Stimulated activated CD4-positive, alpha-beta T cell treated with anti-CD3 and anti-CD28 coated beads, Interleukin-12 subunit alpha, Interleukin-12 subunit beta, amount 100 ng/mL, for 48 hours (primary cell): ENCODE measurements at places on chromosomes 2 and 18.

DNA sequence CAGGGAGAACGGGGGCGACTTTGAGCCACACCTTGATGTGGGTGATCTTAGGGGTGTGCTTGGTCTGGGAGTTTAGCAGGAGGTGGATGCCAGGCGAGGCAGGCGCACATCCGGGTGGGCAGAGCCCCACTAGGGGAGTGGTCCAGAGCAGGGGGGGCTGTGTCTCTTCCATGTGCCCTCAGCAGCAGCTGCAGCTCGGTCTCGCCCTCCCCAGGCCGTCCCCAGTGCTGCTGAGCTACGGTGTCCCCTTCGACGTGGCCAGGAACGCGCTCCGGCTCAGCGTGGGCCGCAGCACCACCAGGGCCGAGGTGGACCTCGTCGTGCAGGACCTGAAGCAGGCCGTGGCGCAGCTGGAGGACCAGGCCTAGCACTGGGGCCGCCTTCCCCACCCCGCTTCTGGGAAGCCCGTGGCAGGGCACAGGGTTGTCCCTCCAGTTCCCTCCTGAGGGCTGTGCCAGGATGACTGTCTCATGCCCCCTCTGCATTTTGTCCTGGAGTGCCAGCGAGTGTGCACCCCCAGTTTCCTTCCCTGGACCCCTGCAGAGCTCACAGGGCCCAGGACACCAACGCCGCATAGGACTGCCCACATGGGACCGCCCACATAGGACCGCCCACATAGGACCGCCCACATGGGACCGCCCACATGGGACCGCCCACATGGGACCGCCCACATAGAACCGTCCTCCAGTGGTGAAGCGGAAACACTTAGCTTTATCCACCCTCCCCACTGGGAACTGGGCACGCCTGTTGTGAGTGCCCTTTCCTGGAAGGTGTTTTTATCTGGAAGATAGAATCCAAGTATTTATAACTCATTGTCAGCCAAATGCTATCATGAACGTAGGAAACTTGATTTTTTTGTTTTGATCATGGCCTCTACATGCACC, 1.9 kb upstream of the ESPNL start:
- no peak for DNase-seq

DNA sequence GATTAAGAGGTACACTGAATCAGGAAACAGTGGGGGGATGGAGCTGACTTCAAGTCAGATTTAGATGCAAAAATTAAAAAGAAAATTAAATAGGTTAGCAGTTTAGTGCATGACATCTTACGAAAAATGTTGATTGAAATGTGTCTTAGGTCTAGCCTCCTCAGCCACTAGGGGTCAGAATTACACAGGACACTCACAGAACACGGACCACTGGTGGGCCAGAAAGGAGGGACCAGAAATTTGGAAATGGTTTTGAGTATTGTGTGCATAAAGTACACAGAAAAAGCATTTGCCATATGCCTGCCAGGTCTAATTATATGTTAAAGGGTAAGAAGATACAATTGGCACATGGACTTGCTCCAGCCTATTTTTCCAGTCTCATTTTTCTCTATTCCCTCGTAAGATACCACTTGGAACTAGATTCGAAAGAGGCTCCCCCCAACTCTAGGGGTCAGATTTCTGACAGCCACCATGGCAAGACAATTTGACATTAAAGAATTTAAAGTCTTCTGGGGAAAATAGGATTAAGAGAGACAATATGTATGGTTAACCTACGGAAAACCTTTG, 550.2 kb upstream of the SETBP1 start:
- DNase-seq: no peak

- no peak for DNase-seq
Measured at GRCh38 chr2:158719403-158719802, 75.7 kb upstream of the DAPL1 start.

DNA sequence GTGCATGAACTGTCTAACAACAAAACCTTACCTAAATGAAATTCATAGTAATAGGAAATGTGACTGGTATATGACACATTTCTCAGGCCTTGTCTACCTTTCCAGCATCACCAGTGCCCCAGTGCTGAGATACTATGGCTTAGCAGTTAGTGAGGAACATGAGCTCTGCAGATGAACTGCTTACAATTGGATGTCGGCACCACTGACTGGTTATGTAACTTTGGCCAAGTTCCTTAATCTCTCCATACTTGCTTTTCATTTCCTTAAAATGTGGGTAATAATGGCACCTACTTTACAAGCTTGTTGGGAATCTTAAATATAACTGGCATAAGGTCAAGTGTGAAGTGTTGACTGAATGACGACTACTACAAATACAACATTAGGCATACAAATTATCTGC, 136.3 kb downstream of the OLA1 start:
- DNase-seq: no peak

DNA sequence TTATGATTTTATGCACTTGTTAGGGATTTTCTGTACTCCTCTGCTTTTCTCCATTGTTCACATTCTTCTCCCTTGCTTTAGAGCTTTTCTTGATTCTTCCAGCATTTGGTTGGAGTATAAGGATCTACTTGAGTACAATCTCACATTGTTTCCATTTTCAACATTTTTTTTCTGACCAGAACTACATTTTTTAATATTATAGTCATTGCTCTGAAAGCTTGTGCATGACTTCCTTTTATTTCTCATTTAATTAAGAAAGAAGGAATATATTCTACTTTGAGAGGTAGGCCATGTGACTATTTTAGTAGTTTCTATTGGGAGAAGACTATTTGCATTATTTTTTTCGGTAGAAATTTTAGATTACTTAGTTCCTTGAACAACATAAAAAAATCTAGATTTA, 200.4 kb downstream of the TMEM247 start:
- no peak for DNase-seq

DNA sequence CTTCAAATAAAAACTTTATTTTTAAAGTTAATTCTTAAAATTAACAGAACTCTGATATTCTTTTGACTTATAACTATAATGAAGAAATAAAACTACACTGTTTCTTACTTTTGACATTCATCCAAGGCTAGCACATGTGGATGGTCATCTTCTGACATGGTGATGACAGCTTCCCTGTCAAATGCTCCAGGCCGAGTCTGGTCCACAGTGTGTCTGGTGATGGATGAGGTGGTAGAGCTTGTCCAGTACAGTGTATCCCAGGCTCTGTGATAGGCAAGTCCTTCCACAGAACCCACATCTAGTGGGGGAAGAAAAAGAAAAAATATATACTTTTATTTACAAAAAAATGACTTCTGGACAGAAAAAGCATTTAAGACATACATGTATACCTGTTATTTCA, 1529.5 kb downstream of the LRP1B start:
- DNase-seq: no peak

- DNase-seq: no peak
Measured at GRCh38 chr2:105376789-105377240, 22.0 kb downstream of the FHL2 start.

GRCh38 chr2:177318613-177319012, 54.1 kb upstream of the NFE2L2 start:
- DNase-seq: no peak

- no peak for DNase-seq
Measured at GRCh38 chr2:165376571-165376975, 92.9 kb upstream of the CSRNP3 start.

DNA sequence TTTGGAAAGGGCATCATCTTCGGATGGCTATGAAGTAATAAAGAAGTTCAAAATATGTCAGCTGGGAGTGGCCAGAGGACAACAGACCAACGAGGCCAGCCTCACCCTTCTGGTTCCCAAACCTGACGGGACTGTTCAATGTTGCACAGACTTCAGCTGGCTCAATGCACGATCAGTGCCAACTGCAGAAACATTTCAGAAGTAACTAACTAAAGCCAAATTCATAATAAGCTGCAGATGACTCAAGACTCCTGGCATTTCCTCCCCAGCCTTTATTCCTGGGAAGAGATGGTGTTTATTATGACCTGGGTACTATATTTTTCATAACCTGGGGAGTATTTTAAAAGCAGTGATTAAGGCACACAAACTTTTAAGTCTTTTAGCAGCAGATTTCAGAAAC, 3.8 kb upstream of the ATP6V1C2 start:
- DNase-seq: no peak

- no peak for DNase-seq
Measured at GRCh38 chr18:74219056-74219455, 70.7 kb downstream of the TIMM21 start.

- DNase-seq: no peak
Measured at GRCh38 chr2:240990726-240991377, 7.6 kb upstream of the SNED1 start.

- DNase-seq: no peak
Measured at GRCh38 chr2:20531633-20532262, 84.9 kb downstream of the RHOB start.

DNA sequence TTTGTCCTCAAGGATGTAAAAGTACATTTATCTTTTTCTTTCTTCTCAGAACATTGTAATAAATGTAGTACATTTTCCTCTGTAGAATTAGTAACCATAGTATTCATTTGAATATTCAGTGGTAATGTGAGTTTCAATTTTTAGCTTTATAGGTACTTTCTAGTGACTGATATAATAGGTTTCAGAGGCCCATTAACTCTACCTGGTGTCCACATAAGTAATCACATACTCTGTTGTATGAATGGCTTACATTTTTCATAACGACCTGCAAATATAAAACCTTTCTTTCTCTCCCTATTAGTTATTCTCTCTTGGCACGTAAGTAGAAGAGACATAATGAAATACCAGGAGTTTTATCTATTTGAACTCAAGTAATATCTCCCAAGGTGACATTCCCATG, 1017.6 kb downstream of the DPP10 start:
- no peak for DNase-seq

DNA sequence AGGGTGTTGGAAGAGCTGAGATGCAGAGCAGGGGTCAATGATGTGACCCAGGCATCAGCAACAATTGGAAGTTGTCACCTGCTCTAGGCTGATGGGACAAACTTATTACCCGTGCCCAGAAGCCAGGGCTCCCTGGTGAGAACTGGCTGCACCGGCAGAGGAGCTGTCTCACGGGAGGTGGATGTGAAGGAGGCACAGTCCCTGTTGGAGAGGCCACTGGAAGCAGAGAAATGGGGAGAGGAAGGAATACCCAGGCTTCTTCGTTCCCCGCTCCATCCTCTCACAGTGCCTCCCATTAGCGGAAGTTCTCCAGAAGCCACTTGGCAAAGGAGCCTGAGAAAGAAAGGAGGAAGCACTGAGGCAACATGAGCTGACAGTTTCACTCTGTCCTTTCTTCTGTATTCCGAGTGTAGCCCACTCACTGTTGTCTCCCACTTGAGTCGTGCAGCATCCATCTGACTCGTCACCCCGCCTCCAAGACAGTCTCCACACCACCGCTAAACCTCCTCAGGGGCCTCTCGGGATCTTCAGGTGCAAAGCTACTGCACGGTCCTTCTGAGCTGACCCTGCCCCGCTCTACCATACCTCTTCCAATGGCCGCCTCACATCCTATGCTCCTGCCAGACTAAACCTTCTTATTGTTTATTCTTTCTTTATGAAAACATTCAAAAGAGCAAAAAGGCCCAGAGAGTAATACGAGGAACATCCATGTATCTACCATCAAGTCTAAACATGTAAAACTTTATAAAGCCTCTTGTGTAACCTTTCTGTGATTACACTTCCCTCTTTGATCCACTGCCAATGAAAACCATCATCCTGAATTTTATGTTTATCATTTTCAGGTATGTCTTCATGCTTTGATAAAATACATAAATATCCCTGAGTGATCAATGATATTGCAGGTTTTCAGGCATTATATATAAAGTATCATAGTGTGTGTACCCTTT, 19.1 kb upstream of the AFTPH start:
- DNase-seq: no peak

DNA sequence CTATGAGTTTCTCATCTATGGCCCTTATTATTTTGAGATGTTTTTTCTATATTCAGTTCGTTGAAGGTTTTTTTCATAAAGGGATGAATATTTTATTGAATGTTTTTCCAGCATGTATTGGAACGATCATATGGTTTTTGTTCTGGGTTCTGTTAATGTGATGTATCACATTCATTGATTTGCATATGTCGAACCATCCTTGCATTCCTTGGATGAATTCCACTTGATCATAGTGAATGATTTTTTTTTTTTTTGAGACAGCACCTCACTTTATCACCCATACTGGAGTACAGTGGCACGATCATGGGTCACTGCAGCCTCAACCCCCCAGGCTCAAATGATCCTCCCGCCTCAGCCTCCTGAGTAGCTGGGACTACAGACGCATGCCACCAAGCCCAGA, 5.5 kb upstream of the NEMP2 start:
- DNase-seq: no peak

GRCh38 chr18:48031641-48032040, 101.2 kb upstream of the SMAD2 start:
- no peak for DNase-seq

GRCh38 chr2:170361090-170361936, 183.4 kb downstream of the MYO3B start:
- DNase-seq: peak; percentile 30

- DNase-seq: no peak
Measured at GRCh38 chr2:121075641-121076497, 209.1 kb downstream of the TFCP2L1 start.

- DNase-seq: peak; percentile 16
Measured at GRCh38 chr2:182666674-182667314, 49.3 kb upstream of the DNAJC10 start.

- no peak for DNase-seq
Measured at GRCh38 chr18:70698574-70698973, 409.7 kb downstream of the SOCS6 start.

DNA sequence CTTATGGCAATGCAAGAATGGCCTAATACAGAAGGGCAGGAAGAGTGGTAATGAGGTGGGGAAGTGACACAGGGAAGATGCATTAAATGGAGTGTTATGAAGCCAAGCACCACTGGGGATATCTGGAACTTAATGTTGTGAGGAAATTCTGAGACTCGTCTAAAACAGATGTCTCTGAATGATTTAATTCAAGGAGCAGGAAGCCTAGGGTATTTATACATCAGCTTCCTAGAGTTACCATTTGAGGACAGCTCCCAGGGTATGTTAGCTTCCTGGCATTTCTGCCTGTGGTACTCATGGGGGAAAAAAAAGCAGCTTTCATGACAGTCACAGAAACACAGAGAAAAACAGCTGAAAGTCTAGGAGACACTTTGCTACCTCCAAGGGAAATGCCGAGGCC, 989.5 kb downstream of the CBLN2 start:
- no peak for DNase-seq

DNA sequence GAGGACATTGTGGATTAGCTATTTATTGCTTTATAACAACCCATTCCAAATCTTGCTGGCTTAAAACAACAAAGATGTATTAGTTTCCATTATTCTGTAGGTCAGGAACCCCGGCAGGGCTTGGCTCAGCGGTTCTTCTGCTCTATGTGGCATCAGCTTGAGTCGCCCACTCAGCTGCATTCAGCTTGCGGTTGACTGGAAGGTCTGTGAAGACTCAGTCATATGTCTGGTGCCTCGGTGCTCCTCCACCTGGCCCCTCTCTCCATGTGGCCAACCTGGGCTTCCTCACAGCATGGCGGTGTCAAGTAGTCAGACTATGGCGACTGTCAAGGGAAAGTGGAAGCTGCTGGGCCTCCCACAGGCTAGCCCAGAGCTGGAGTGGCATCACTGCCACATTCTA, 48.6 kb downstream of the EMILIN2 start:
- DNase-seq: no peak
